ENCODE measurements at places on chromosomes 12 and 14. TPM values are rescaled to one million over a fixed set of nuclear protein-coding genes. Genes with fewer than 3 reads are reported as not detected.

DNA sequence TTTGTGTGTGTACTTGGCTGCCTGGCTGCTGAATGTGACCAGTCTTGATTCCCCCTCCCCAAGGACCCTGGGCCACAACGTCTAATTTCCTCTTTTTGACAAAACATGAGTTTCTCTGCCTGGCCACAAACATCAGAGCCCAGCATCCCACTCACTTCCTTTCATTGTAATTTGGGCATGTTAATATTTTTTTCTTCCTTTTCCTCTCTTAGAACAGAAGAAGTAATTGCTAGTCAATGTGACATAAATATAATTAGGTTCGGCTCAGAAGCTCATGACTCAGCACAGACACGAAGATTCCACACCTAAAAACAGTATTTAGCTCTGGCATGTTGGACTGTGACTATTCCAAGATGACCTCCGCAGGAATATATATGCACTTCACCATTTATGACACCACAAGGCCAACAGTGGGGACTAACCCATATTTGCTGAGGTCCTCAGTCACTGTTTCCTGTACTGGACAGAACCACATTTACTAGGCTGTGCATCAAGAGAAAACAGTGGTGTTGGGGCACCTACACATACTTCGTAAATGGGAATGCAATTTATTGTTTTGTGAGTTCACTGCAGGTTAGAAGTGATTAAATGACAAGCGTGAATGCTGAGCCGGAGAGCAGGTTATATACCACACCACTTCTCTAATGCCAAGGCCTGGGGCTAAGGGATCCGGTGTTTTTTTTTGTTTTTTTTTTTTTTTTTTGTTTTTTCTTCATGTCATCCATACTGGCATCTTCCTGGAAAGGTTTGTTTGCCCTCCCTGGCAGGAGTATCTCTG lies 4.2 kb downstream of the GSG1 start:
- DNase-seq = no peak

DNA sequence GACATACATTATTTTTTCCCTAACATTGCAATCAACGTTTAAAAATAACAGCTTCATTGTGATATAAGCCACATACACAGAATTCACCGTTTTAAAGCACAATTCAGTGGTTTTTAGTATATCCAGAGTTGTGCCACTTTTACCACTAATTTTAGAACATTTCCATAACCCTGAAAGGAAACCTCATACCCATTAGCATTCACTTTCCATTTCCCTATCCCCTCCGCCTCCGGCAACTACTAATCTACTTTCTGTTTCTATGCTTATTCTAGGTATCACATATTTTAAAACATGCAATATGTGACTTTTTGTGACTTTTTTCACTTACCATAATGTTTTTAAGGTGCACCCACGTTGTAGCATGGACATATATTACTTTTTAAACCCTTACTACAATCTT lies 55.6 kb upstream of the ISM2 start:
- no peak for DNase-seq

- no peak for DNase-seq
These were observed 741.7 kb downstream of the VRK1 start for GRCh38 chr14:97538749-97539410.

DNA sequence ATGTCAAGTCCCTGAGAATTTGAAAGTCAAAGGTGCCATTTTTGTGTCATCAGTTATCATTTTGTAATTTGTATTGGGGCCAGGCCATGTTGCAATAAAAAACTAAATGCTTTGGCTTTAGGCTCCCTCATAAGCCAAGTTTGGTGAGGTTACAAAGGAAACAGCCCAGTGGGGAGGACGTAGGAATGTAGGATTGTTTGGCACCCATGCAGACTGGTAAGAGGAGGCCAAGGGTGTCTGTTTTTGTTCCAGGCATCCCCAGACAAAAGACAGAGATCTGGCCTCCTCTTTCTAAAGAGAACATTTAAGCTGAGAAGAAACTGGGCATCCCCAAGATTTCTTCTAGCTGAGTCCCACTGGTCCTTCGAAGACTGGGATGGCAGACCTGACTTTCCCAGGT lies 111.7 kb downstream of the SUDS3 start:
- no peak for DNase-seq

DNA sequence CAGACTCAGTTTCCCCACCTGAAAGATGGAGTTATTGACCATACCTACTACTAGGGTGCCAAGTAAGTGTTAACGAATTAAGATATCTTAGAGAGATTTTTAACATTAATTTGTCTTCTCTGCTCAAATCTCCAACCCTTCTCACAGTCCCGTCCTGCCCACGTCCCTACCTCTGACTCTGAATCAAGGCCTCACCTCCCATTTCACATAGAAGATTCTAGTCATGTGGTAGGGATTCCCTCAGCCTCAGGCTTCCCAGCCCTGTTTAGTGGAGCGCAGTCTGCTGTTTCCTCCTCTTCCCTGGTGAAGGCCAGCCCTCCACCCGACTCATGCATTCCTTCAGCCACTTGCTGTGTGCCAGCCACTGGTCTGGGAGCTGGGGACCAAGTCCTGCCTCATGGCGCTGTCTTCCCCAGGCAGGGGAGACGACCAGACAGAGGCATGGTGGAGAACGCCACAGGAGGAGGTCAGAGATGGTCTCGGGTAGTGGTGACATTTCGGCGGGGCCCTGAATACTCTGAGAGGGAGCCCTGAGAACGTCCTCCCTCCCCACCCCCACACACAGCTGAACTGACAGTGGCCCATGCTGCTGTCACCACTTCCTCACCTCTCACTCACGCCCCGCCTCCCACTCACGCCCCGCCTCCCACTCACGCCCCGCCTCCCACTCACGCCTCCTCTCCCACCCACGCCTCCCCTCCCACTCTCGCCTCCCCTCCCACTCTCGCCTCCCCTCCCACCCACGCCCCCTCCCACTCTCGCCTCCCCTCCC lies 38.8 kb downstream of the TMEM63C start:
- no peak for DNase-seq

The PZP gene
- not detected for polyA plus RNA-seq

DNA sequence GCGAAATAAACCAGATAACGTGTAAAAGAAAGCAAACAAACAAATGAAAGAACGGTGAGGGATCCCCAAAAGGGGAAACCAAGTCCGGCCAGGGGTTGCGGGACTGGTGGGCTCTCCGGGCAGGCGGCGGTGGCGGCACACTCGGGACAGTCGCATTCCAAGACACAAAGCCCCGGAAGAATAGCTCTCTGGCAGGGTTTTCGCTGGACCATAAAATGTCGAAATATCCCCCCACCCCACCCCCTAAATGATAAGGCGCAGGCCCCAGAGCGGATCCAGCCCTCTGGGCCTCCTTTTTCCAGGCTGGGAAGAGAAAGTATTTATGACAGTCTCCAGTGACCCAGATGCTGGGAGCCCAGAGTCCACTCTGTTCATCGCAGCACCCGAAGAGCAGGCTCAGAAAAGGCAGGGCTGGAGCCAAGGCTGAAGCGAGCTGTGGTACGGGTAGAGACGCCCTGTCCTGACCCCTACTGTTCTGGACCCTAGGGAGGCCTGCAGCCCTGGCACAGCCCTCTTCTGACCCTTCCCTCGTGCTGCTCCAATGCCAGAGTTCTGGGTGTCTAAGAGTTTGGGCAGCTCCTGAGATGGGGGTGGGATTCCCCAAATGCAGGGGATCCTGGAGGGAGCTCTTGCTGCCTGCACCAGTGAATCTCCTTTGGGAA lies 2.1 kb upstream of the HOXC8 start:
- DNase-seq = no peak

DNA sequence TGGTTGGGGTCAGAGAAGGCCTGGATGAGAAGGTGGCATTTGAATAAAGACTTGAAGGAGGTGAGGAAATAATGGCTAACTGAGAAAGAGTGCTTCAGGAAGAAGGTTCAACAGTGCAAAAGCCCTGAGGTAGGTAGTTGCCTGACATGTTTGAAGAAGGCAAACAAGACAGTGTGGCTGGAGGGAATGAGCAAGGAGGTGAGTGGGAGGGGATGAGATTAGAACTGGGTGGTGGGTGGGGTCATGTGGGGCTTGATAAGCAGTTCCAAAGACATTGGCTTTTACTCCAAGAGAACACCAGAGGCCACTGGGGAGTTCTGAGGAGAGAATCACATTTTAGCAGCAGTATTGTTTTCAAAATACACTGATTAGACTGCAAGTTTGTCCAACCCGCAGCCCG lies 50.5 kb downstream of the HSPB8 start:
- DNase-seq = no peak

- no peak for DNase-seq
These were observed 5.6 kb downstream of the ARMH4 start for GRCh38 chr14:58146399-58146798.

- no peak for DNase-seq
These were observed 236.9 kb upstream of the PLEKHG7 start for GRCh38 chr12:92465786-92466295.

GRCh38 chr14:97281741-97282140 lies 484.6 kb downstream of the VRK1 start:
- no peak for DNase-seq

DNA sequence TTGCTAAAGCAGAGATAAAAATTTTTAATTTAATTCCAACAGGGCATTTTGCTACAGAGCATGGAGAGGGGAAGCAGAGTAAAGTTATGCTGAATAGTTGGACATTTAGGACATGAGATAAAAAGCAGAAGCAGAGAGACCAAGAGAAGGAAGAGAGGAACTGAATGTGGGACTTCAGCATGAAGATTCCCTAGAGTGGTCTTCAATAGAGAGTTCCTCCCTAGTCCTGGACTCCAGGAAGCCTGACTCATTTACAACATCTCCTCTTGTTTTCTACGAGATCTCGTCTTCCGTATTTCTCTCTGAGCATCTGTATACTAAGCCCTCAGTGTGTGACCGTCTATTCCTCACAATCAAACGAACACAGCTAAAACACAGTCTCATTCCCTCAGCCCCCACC lies 35.2 kb upstream of the IFT81 start:
- no peak for DNase-seq

DNA sequence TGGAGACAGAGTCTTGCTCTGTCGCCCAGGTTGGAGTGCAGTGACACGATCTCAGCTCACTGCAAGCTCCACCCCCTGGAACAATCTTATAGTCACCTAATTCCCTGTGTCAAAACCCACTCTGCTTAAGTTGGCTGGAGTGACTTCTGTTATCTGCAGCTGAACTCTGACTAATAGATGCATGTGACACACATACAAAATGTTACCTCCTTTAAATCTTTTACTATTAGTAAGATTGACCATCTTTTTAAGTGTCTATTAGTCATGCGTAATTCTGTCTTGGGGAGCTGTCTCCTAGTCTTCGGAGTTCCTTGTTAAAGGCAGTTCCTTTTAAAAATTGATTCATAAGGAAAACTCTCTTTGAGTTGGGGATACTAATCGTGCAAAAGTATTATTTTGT lies 7.4 kb downstream of the IFI27L1 start:
- no peak for DNase-seq

- DNase-seq = no peak
These were observed 67.7 kb upstream of the ARHGAP5 start for GRCh38 chr14:32009221-32009975.

The OTOGL gene
- polyA plus RNA-seq = not detected

DNA sequence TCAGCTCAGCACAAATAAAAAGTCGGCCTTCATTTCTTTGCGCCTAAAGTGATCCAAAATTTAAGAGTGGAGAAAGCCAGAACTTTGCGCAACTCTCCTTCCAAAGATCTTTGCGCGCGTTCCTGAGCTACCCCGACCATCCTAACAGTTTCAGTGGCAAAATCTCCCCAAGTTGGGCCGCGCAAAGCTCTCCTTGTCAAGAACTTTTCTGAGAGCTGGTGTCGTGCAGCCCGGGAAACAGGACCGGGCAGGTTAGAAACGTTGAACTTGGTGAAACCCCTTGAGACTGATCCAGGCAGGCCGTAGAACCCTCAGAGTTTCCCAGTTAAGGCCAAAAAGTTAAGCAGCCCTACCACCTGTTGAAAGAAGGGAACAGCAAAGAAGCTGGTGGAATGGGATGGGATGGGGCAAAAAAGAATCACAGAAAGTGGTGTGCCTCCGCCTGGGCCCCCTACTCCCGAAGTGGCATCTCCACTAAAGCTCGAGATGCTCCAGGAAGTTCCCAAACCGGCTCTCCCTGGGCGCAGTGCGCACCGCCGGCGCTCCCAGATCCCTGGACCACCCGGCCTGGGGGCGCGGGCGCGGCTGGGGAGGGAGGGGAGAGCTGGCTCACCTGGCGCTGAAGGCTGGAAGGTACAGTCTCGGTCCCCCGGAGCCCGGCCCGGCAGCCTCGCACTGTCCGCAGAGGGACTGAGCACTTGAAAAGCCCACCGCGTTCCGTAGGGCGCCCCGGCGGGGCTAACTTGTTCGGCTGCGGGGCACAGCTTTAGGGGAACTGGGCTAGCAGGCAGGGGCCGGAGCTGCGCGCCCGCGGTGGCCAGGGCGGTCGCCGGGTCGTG lies 768 bp downstream of the DBX2 start:
- peak; percentile 1 for DNase-seq

DNA sequence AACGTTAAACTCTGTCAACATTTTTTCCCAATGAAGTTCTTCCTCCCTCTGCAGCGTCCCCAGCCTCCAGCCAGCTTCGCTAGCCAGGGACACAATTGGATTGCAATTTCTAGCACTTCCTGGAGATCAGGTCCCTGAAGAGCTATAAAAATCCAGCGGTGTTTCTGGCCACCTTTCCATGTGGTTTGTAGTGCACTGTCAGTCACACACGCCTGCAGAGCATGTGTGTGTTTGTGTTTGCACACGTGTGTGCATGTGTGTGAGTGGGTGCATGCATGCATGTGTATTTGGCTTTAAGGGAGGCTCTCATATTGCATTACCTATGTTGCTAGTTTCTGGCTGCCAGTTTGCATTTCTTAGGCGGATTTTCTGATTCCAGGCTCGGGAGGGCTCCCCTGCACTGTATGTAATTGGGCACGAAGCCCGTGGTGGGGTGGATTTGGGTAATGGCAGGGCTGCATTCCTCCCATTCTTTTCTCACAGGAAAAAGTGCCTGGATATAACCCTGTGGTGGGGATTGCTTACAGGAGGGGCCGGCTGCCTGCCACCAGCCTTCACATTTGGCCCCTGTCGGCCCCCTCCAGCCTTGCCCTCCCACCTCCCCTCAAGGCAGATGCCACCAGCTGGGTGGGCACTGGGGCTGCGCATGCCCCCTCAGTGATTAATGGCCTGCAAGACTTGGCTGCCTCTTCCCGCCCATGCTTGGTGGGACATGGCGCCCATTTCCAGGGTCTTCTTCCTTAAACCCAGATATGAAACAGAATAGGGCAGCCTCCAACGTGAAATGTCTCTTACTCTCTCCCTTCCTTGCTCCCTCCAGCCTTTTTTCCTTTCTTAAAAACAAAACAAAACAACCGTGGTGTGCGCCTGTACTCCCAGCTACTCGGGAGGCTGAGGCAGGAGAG lies 74.0 kb downstream of the TSPAN9 start:
- no peak for DNase-seq

GRCh38 chr14:67269298-67270060 lies 28.2 kb downstream of the PALS1 start:
- no peak for DNase-seq

Data from A549 (cell line).